GM18507 (cell line): ENCODE measurements at places on chromosomes 12 and 14.
A peak's percentile ranks its signal among the peaks of the same experiment; 100 is the strongest.

- DNase-seq: peak; percentile 29
Measured at GRCh38 chr14:69879175-69880043, at the start of gene SMOC1. TSS of gene SMOC1 (plus strand) at chr14:69879416. CDS start at chr14:69879679, 263 bp downstream.

- DNase-seq: no peak
Measured at GRCh38 chr14:93012951-93013719, 90.2 kb downstream of the CHGA start.

- no peak for DNase-seq
Measured at GRCh38 chr12:98686603-98687002, 41.5 kb downstream of the APAF1 start.

DNA sequence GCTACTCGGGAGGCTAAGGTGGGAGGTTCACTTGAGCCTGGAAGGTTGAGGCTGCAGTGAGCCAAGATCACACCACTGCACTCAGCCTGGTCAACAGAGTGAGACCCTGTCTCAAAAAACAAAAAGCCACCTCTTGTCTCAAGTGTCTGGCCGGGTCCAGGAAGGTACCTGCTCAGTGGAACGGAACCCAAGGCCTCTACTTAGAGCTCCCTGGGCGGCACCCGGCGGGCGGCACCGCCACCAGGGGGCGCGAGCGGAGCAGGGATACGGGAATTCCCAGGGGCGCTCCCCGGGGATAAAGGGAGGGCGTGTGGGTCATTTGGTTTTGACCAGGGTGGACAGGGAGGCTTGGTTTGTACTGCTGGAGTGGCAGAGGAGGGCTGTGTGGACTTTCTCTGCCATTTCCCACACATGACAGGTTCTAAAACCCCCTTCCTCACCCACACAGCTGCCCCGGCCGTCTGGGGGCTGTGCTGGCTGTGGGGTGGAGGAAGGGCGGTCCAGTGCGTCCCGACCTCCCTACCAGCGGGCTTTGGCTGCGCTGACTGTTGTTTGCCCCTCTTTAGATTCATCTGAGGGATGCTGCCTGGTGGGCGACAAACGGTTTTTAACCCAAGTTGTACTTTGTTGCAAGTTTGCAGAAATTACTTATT is 91.4 kb downstream of the SETD3 start:
- peak; percentile 39 for DNase-seq

DNA sequence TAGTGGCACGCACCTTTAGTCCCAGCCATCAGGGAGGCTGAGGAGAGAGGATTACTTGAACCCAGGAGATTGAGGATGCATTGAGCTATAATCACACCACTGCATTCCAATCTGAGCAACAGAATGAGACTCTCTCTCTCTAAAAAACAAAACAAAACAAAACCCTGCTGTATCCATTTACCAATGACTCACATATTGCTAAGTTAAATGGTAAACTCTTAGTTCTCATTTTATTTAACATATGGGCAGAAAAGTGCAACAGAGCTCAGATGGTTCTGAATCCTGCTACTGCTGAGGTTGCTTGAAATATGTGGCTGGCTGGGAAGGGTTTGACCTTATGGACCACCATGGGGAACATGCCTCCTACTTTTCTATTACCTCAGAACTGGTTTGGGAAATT is 33.7 kb upstream of the CCNT1 start:
- DNase-seq: no peak

GRCh38 chr12:38744041-38744440 is 161.3 kb downstream of the CPNE8 start:
- DNase-seq: no peak

GRCh38 chr12:113290506-113290905 is 44.4 kb downstream of the SLC8B1 start:
- no peak for DNase-seq

GRCh38 chr12:131912518-131913274 is 16.4 kb upstream of the PUS1 start:
- DNase-seq: no peak

GRCh38 chr12:102776041-102776440 is 141.0 kb downstream of the PAH start:
- DNase-seq: peak; percentile 5

- DNase-seq: no peak
Measured at GRCh38 chr12:16224196-16224595, 53.3 kb downstream of the SLC15A5 start.

GRCh38 chr14:32908196-32909084 is 30.2 kb upstream of the NPAS3 start:
- DNase-seq: no peak

GRCh38 chr14:102325791-102326345 is 6.3 kb downstream of the ZNF839 start:
- no peak for DNase-seq

DNA sequence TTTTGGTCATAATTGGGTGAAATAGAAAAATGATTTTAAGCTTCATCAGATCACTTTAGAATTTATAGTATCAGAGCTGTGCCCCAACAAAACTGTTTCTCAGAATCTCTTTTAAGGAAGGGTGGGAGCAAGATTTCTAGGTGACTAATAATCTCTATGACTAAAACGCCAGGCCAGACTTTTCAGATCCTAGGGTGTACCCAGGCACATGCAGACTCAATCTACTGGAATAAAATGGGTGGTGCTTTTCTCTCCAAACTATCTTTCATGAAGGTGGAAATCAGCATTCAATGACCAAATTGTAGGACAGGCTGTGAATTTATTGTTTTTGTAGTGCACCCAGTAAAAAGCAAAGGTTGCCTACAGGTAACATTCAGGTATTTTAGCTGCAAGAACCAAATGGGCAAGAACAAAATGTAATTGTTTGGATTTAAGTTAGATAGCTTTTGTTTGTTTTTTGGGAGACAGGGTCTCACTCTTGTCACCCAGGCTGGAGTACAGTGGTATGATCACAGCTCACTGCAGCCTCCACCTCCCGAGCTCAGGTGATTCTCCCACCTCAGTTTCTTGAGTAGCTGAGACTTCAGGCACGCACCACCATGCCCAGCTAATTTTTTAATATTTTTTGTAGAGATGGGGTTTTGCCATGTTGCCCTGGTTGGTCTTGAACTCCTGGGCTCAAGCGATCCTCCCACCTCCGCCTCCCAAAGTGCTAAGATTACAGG is 49.5 kb downstream of the PPP2R5C start:
- DNase-seq: no peak

DNA sequence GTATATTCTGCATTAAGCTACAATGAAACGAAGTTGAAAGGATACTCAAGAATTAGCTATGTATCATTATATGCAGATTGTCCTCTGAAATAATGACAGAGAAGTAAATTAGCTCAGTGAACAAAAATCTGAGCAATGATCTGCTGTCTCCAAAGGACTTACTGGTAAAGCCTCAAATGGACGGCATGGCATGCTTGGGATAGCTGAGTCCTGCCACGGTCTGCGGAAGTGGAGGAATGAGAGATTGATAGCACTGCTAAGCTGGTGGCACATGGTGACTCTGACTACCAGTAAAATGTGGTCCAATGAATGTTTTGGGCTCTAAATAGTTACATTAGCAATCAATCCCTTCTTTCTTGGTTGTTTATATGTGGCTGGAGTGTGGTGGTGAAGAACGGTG is 3.7 kb upstream of the DENND5B start:
- DNase-seq: no peak

DNA sequence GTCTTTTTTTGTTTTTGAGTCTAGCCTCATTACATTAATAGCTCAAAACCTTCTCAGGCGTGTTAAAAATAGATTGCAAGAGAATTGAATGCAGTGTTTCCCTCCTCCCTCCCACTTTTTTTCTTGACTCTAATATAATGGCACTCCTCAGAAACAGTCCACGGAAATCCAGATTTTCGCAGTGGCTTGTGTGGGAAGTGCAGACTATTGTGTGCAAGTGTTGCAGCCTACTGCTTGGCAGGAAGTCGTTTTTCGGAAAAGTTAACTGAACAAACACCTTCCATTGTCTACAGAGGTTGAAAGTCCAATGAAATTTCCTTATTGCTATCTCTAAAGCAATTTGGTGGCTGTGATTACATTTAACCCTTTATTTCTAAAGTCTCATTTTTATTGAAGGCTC is 147.9 kb upstream of the E2F7 start:
- no peak for DNase-seq

DNA sequence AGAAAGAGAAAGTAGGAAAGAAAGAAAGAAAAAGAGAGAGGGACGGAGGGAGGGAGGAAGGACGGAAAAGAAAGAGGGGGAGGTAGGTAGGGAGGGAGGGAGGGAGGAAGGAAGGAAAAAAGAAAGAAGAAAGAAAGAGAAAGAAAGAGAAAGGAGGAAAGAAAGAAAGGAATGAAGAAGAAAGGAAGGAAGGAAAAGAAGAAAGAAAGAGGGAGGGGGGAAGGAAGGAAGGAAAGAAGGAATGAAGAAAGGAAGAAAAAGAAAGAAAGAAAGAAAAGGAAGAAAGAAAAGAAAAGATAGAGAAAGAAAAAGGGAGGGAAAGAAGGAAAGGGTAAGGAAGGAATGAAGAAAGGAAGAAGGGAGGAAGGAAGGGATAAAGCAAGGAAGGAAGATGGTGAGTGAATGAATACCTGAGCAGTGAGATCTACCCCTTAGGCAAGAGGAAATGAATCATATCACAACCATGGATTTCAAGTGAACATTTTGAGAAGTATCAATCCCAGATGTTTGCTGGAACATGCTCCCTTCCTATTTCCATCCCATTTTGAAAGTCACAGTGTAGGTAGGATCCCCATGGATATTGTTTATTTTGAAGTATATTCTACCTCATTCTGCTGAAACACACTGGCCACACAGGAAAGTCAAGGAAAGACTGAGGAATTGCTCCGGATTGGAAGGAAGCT is 639.4 kb upstream of the TBX3 start:
- DNase-seq: no peak

DNA sequence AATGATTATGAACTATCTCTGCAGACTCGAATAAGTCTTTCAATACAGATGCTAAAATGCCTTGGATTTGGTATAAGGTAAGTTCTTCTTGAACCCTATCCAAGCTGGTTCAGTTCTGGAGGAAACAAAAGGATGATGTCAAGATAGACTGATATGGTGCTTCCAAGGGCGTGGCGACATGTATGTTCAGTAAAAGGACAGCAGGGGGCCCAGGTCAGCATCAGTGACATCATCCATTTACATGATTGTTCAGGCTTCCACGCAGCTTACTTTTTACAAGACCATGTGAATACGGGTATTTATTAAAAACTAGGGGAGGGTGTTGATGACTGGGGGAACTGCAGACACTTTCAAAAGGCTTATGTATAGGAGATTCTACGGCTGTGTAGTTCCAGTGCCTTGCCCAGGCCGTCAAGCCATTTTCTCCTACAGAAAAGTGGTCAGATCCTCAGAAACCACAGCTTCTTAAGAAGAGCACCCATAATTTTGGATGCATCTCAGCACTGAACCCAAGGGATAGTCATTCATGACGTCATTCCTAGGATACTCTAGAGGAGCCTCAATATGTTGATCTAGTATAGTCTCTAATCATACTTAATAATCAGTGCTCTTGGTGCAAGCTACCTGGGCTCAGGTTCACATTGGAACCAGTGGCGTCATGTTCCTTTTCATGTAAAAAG is 527.7 kb downstream of the FUT8 start:
- no peak for DNase-seq

- DNase-seq: no peak
Measured at GRCh38 chr12:95942101-95942523, 302 bp downstream of the CCDC38 start.

DNA sequence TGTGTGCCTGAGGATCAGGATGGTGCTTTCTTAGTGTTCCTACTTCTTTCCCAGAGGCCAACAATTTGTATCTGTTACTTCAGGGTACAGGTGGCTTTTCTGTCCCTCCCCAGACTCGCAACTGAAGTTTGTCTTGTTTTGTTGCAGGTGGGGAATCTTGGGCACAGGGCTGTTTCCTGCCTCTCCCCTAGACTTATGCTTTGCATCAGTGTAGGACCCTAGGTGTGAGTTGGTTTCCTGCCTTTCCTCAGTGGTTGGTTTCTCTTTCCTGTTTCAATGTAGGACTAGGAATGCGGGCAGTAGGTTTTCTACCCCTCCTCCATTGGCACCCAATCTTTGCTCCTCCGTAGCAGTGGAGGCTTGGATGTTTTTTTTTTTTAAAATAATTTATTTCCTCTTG is 87.0 kb downstream of the TRMT5 start:
- no peak for DNase-seq

- no peak for DNase-seq
Measured at GRCh38 chr12:126069549-126070165, 1004.4 kb downstream of the AACS start.

DNA sequence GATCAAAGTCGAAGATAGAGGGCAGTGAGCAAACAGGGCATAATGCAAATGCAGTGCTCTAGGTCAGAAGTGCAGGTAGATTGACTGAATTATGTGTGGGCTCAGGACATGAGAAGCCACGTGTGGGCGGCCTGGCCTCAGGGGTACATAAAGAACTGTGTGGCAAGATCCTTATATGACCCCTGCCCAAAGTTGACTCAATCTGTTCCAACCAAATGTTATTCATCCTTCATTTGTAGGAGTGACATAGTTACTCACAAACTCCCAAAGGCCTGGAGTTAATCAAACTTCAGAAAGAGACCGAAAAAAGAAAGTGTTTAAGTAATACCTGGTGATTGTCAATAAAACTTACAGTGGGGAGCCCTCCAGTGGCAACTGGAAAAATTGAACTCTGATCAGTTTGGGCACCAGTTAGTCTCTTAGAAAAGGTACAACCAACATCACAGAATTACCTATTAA is 150.4 kb upstream of the FAR2 start:
- DNase-seq: no peak

- no peak for DNase-seq
Measured at GRCh38 chr12:18703911-18704310, 33.9 kb downstream of the PLCZ1 start.

DNA sequence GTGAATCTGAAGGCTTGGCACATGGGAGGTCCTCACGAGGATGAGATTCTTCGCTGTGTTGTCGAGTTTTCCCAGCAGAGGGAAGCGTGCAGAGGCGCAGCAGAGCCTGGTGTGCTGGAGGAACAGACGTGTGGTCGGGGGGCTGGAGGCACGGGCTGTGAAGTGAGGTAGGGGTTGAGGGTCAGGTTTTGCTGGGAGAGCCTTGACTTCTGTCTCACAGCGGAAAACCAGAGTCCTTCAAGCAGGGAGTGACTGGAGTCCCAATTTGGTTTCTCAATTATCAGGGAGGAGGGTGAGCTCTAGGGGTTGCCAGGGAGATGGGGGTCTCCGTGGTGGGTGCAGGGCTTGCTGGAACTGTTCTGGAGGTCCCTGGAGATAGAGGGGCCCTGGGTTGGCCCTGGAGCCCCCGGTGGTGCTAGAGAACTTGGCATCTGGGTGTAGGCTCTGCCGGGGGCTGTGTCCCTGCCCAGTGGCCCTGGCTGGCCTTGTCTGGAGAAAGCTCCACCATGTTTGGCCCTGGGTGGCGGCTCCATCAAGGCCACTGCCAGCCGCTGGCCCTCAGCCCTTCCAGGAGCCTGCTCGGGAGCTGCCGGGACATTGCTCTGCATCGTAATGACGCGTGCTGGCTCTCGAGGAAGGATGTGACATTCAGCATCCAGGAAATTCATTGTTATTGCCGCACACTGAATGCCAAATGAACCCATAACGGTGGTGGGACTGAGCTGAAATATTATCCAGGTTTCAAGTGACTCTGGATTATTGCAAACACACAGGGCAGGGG is 215.7 kb downstream of the KIF26A start:
- DNase-seq: no peak

DNA sequence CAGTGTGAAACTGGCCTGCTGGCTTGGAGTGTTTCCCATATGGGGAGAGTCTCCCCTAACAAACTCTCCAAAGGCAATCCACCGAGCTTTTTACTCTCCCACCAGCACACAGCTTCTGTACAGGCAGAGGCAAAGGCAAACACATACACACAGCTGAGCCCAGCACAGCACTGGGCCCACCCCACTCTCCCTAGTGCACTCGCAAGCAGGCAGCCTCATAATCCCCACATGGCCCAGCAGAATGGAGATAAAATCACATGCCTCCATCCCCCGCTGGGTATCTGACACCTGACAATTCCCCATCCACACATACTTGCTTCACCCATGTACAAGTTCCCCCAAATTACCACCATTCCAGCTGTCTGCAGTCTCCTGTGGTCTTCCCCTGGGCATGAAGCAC is 3.4 kb downstream of the HOXC12 start:
- DNase-seq: no peak
